HL-60 (cell line): ENCODE measurements at places on chromosomes 3 and 15.

GRCh38 chr3:22263042-22263441 lies 512.0 kb upstream of the ZNF385D start:
- DNase-seq = no peak

GRCh38 chr3:37400945-37401344 lies 226.6 kb upstream of the LRRFIP2 start:
- no peak for DNase-seq

GRCh38 chr3:185866555-185866954 lies 41.7 kb upstream of the IGF2BP2 start:
- no peak for DNase-seq

GRCh38 chr3:109643590-109643989 lies 306.2 kb upstream of the DPPA4 start:
- no peak for DNase-seq

- no peak for DNase-seq
Measured at GRCh38 chr15:45377609-45378148, 665 bp downstream of the GATM start.

- DNase-seq = peak; percentile 92
Measured at GRCh38 chr3:123757281-123757940, 126.7 kb downstream of the MYLK start.

DNA sequence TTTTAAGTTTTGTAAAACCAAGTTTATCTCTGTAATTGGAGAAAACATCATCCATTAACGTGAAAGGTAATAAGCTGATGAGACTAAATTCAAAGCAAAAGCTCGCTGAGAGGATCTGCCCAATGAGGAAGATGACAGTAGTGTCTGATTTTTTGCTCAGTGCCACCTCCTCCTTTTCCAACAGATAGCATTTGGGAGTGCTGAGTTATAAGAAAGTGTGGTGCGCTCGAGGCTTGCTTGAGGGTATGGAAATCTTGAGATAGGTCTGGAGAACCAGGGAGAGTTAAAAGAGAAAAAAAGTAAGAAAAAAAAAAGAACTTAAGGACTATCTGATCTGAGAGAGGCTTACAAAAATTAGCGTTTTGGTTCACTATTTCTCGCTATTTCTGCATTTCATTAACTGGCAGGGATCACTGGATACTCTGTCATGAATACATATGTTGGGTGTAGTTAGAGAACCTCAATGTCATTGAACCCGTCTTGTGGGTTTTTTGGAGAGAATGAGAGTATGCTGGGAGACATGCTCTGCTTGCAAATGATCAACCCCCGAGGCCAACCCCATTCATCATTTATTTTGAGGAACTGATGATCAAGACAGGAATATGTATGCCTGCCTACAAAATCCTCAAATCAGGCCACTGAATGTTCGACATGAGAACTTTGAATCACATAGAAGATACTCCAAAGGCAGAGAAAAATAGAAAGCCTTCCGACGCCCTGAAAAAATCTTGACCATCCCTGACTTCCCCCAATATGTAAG lies 973 bp upstream of the USP13 start:
- no peak for DNase-seq

GRCh38 chr15:78752492-78753358 lies 58.5 kb downstream of the ADAMTS7 start:
- DNase-seq = no peak

DNA sequence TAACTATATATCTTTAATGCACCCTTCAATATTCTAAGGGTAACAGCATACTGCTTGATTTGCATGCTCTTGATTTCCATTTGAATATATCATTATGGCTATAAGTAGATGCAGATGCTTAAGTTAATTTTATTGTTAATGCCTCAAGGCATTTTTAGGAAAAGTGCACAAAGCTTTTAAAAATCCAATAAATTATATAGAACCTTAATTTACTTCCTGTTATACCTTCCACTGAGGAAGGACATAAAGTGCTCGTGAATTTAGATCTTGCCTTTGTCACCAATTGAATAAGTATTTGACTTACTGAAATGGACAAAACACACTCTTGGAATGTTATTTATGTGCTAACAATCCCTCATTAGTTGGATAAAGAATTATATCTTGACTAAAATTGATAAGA lies 276.7 kb upstream of the CCDC54 start:
- no peak for DNase-seq

- no peak for DNase-seq
Measured at GRCh38 chr3:59654480-59655417, 604.9 kb upstream of the CFAP20DC start.

- DNase-seq = peak; percentile 90
Measured at GRCh38 chr3:155791190-155791589, 14.9 kb downstream of the C3orf33 start.

DNA sequence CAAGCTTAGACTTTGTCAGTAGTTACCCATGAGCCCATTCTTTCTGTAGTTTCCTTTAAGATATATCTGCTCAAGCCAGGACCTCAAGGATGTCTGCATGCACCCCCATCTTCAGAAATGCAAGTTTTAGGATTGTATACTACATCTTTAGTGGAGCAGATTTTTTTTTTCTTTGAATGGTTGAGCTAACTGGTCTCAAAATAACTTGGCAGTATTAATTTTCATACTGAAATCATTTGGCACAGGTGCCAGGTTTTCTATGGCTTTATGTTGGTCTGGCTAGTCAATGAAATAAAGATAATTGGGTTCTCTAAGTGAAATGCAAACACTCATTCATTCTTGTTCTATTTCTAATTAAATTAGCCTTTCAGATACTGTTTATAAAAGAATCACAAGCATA lies 108.9 kb downstream of the ATG7 start:
- no peak for DNase-seq
